CD4-positive, alpha-beta T cell treated with Interleukin-10 for 1 hour (primary cell): ENCODE measurements at places on chromosomes 1 and 21.

- no peak for DNase-seq
These were observed 463 bp downstream of the IL12RB2 start for GRCh38 chr1:67308136-67308535.

GRCh38 chr1:54798769-54799641, 2.1 kb downstream of the TTC22 start:
- DNase-seq = peak; percentile 22

DNA sequence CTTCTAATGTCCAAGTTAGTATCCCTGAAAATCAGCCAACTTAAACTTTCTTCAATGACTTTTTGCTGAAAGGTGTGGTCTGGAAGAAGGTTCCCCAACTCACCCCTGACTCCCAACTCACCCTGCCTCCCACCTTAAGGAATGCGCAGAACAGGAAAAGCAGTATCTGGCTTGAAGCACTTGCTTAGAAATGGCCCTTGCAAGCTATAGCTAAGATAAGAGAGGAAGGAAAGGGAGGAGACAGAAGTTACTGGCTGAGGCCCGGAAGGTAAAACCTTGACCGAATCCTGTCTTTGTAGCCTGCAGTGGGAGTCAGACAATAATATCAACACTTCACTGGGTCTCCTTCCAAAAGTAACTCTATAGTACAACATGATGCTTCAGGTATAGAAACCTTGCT, 2.9 kb downstream of the CYYR1 start:
- no peak for DNase-seq

DNA sequence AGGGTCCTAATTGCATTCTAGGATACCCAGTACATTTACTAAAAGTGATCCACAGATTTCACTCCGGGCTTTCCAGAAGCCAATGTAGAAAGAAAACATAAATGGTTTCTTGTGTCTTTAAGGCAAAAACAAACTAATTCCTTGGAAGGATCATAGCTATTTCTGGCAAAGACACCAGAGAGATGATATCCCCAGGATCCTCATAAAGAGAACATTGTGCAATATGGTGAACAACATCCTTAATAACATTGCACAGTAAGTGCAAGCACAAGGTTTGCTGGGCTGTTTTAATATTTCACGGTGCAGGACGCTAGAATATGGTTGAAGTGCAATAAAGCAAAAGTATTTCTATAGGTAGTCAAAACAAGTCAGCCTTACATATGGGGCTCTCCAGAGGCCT, 83.0 kb downstream of the NTPCR start:
- no peak for DNase-seq

DNA sequence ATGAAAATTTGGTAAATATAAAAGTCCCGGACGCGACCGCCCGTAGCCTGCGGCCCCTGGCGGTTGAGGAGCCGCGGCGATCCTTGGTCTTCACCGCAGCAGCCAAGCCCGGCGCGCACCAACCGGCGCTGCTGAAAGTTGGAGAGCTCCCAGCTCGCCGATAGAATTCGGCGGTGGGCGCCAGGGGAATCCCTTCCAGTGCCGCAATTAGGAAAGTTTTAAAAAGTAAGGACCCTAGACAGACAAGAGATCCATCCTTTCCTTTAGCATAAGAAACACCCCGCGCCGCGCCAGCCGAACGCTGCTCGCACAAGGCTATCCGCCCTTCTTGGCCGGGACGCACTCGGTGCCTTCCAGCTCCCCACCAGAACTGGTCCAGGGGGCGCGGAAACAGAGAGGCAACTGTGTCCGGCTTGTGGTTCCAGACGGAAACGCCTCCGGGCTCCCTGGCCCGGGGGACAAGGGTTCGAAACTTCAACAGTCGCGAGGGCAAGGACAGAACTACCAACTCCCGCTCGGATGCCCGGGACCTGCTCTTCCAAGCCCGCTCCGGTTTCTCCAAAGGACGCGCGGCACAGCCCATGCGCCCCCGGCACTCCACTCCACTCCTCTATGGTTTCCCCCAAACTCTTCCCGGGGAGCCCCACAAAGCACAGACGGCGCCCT, 1.7 kb downstream of the FAM78B start:
- peak; percentile 8 for DNase-seq

- DNase-seq = no peak
These were observed 155.9 kb downstream of the PEX14 start for GRCh38 chr1:10630661-10631120.

- DNase-seq = no peak
These were observed 188.9 kb upstream of the PLXNA2 start for GRCh38 chr1:208433086-208433485.

DNA sequence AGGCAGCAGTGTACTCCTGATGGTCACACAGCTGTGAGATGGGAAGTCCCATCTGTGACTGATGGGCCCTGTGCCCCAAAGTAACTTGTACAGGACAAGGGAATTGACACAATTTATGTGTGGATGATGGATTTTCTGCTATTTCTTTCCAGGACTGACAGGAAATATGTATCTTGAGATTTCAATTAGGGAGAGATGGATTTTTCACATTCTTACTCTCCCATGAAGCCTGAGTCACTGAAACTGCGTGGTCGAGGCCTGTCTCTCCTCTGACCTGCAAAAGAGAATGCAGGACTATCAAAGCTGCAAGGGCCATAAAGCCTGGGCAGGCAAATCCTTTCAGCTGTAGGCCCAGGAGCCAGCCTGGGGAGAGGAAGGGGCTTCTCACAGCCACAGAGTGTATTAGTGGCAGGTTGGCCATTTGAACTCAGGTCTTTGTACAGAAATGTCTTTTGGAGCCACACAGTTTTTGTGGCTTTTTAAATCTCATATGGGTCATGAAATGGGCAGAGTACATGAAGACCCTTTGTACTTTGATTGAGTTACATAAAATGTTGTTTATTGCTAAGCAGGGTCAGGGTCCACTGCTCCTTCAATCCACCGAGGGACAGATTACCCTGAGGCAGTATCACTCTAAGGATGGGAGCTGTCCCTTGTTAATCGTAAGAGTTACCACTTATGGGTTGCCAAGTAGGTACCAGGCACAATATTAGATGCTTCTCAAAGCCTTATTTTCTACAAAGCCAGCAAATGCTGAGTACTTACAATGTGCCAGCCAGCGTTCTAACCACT, 14.8 kb downstream of the ALX3 start:
- no peak for DNase-seq

DNA sequence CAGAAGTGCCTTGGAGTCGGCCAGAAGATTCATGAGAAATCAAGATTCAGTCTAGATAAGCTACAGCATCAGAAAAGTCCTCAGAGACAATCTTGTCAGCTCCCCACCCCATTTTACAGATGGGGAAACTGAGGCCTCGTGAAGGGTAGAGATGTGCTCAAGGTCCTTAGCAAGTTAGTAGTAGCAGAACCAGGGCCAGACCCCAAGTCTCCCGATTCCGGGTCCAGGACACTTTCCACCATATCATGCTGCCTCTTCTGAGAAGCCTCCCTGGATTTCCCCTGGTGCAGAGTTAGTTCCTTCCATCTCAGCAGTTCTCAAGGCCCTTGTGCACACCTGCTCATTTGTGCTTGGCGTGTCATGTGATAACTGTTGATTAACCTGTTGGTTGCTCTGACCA, 91.5 kb upstream of the ACTL8 start:
- DNase-seq = no peak

GRCh38 chr1:31531177-31531999, 44.9 kb upstream of the TINAGL1 start:
- DNase-seq = no peak

- no peak for DNase-seq
These were observed 691 bp upstream of the MPZL1 start for GRCh38 chr1:167720965-167721616.
